GM04503 (cell line): ENCODE measurements at places on chromosomes 12 and 14.

DNA sequence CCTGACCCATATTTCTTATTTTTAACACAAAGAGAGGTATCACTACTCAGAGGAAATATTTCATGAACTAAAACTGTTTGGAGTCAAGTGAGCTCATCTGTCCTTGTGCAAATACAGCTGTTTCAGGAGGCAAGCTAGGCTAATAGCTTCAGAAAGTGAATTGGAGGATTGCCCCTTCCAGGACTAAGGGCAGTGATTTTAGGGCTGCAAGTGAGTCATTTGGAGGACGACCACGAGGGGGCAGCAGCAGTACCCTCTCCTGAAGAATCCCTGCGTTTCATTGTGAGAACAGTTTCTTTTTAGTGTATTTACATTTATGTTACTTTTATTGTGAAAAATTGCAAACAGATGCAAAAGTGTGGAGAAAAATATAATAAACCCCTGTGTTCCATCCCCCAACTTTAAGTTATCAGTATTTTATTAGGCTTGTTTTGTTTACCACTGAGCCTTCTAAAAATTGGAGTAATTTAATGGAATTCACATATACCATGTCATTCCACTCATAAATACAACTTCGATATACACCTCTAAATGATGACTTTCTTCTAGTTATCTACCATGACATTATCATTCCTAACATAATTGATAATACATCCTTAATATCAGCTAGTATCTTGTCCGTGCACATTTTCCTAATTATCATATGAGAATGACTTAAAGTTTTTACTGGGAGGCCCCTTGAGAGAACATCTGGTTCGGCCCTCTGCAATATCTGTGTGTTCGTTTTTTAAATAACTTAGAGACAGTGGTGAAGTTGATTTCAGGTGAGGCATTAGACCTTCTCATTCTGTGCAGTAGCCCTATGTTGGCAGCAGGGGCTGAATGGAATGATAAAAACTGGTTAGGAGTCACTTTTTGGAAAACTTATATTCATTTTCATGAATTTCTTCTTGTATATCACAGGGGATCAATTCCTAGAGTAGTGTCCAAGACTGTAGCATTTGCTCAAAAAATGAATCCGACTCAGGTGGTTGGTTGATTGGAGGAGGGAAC lies 13.7 kb downstream of the FOXJ2 start:
- no peak for DNase-seq

DNA sequence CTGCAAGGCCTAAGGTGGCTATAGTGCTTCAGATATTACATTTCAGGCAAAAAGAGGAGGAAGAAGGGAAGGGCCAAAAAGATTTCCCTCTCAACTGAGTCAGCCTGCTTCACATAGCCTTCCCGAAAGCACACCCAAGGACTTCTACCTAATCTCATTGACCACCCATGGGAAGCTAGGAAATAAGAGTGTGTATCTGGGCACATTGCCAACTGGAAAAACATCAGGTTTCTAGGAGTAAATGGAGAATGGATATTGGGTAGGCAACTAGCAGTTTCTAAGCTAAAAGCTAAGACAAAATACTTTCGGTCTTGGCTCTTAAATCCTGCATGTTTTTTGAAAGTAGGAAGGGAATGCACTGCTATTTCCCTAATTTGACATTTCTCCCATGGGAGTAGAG lies 221.7 kb upstream of the GRIP1 start:
- no peak for DNase-seq

DNA sequence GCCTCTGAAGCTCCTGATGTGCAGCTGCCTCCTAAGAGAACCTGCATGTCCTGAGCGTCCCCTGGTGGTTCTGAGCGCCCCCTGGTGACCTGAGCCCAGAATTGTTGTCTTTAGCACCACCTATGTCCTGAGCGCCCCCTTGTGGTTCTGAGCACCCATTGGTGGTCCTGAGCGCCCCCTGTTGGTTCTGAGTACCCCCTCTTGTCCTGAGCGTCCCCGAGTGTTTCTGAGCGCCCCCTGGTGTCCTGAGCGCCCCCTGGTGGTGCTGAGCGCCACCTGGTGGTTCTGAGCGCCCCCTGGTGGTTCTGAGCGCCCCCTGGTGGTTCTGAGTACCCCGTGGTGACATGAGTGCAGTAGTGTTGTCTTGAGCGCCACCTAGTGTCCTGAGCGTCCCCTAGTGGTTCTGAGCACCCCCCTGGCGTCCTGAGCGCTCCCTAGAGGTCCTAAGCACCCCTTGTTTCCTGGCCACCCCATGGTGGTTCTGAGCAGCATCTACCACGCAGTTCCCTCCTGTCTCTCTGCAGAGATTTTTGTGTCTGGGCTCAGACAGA lies 782.5 kb downstream of the TMEM121 start:
- DNase-seq = no peak

DNA sequence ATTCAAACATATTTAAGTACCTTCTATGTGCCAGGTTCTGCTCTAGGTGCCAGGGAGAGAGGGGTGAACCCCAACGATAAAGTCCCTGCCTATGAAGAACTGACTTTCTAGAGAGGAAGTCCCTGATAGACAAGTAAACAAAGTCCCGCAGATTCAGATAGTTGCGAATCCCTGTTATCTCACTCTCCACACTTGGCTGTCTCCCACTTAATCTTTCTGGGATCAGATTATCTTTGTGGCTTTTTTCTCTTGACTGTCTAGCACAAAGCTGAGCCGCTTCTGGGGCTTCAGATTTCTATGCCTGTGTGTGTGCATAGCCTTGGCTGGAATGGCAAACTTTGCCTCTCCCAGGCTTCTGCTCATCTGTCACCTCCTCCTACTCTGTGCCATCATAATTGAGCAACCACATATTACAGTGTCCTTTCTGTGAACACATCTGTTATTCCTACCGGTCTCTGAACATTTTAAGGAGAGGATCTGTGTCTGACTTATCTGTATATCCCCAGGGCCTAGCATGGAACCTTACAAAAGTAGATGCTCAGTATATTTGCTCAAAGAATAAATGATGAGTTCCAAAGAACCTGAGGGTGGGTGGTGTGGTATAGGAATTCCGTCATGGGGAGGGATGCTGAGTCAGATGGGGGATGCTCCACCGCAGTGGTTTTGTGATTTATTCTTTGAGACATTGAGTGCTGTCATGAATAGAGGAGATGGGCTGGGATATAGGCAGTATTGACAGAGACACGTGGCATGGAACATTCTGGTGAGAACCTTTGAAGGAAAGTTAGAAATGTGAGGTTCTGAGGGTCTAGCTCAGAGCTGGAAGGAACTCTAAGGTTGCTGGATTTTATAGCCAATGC lies 28.5 kb downstream of the RGS6 start:
- no peak for DNase-seq

DNA sequence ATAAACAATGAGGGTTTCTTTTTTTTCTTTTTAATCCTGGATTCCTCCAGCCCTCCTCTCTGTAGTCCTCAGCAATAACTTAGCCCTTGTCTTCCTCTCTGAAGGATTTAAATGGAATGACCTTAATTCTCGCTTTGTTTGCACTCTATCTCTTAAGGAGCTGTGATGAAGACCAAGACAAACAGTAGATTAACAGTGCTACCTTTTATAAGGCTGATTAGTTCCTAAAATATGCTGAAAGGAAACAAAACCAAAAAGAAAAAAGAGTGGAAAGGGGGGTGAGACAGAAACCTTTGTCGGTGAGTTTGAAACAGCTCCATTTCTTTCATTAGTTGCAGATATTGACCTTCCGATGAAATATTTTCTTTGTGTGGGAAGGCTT lies 38.7 kb upstream of the PTCSC3 start:
- DNase-seq = no peak

DNA sequence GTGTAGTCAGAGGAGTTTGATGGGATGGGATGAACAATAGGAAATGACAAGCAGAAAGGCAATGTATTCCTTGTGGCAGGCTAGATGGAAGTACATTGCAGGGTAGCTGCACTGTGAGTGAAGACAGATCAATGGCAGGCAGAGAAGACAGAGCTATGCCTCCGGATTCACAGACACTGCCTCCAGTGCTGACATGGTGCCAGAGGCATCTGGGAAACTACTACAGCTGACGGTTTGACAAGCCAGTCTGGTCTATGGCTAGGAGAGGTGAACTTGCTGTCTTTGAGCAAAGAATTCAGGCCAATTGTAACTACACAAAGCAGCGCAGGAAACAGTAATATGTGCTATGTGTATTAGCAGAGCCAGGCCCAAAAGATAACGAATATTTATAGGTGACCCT lies 193.5 kb downstream of the DIO2 start:
- DNase-seq = no peak

- DNase-seq = no peak
Observed at GRCh38 chr14:101518611-101519473, 42.5 kb upstream of the DIO3 start.

- DNase-seq = no peak
Observed at GRCh38 chr12:92552412-92553108, 150.2 kb upstream of the PLEKHG7 start.

- peak; percentile 42 for DNase-seq
Observed at GRCh38 chr14:94129111-94129757, at the start of gene IFI27L2. IFI27L2 (minus strand) TSS chr14:94129604; CDS start chr14:94129564, 40 bp downstream.

GRCh38 chr14:93977790-93978581 lies 1.6 kb upstream of the ASB2 start:
- DNase-seq = no peak

DNA sequence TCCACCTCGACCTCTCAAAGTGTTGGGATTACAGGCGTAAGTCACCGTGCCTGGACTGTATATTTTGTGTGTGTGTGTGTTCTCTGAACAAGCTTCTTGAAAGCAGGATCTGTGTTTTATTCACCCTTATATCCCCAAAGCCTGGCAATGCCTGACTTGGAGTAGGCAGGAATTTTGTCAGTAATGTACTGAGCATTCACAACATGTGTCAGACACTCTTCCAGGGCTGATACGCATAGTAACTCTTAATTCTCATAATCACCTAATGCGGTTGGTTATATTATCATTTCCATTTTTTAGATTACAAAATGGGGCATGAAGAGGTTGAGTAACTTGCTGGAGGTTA lies 50.4 kb upstream of the PLEKHG3 start:
- no peak for DNase-seq

DNA sequence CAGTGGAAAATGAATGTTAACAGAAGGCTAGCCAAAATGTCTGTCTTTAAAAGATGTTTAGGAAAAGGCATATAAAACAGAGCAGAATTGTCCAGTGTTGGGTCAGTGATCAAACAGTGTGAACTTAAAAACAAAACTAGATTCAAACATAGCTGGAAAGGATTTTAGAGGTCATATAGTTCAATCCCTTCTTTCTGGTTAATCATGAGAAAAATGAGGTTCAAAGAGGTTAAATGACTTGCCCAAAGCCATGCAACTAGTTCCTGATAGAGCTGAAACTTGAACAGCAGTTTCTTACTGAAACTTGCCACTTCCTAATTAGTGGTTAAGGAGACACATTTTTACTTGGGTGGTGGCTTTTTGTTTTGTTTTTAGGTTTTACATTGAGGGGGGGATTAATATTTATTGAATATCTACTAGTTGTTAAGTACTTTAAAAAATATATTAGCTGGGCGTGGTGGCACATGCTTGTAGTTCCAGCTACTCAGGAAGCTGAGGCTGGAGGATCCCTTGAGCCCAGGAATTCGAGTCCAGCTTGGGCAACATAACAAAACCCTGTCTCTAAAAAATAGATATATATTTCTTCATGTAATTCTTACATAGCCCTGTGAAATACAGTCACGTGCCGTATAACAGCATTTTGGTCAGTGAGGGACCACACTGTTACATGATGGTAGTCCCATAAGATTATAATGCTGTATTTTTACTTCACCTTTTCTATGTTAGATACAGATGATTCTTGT lies 20.4 kb downstream of the ACVR1B start:
- DNase-seq = no peak

GRCh38 chr12:23834076-23834475 lies 115.4 kb downstream of the SOX5 start:
- no peak for DNase-seq

GRCh38 chr12:59076622-59077021 lies 156.3 kb upstream of the LRIG3 start:
- no peak for DNase-seq

- DNase-seq = no peak
Observed at GRCh38 chr12:66320996-66321395, 18.7 kb downstream of the HELB start.

- DNase-seq = peak; percentile 55
Observed at GRCh38 chr12:12992418-12993130, 7.5 kb downstream of the HEBP1 start.

DNA sequence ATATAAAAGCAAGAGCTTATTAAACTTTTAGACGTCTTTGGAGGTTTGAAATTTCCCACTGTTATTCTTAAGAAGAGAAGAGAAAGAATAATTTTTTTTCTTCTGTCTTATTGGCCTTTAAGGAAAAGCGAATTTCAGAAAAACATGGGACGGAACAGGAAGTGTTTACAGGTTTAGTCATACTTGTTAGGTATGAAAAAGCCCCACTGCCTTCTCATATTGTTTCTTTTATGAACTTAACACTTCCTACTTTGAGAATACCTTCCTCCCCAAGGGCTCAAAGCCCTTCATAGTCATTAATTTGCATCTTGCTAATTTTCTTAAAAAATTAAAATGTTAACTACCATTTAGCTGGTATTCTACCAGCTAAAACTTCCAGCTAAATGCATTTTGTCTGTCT lies 82.0 kb downstream of the ETV6 start:
- DNase-seq = no peak

DNA sequence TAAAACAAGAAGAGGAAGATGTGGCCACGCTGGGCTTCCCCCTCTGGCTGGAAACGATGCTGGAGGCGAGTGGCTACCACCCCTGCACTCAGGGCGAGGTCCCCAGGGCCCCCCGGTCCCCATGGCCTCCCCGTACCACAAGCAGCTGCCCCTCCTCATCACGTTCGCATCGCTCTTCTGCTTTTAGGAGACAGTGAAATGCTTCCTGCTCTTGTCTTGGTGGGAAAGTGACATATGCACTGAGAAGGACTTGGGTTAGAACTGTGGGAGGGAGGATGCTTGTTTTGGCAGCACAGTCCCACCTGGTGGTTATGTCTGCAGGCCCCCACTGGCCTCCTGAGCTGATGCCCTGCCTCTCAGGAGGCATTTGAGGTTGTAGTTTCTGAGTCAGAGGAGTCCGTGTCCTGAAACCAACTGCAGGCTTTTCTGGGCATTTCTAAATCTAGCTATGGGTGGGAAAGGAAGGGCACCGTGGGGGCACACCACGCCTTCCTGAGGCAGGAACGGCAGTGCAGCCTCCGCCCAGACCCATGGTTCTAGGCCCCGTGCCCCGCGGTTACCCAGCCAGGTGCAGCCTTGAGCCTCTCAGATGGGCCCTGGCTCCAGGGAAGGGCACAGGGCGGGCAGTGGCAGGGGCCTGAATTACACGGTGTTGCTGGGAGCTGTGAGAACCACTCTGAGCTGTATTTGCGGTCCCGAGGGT lies 139.3 kb downstream of the ADGRD1 start:
- DNase-seq = no peak

DNA sequence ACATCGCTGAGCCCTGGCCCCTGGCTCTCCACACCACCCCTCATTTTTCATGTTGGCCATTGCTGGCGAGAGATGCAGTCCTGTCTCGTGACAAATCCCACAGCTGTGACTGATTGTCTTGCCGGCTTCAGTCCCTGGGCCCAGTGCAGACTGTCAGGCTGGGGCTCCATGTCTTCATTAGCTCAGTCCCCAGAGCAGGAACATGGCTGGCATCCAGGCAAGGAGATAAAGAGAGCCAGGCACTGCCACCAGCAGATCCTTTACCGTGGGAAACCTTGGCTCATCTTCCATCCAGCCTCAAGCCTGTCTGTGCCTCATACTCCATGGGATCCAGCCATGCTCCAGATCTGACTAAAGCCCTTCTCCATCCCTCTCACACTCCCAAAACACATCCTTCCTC lies 284.7 kb upstream of the FKBP4 start:
- DNase-seq = no peak

- DNase-seq = no peak
Observed at GRCh38 chr14:51360592-51360991, 120.5 kb downstream of the TMX1 start.
